ENCODE measurements at places on chromosomes 4 and X.

GRCh38 chrX:123357941-123358340 is 173.9 kb downstream of the GRIA3 start:
- no peak for DNase-seq

- no peak for DNase-seq
Measured at GRCh38 chr4:176038789-176039188, 26.9 kb upstream of the WDR17 start.

- DNase-seq = no peak
Measured at GRCh38 chr4:110154582-110154981, 43.8 kb downstream of the ELOVL6 start.

GRCh38 chr4:178081896-178082295 is 639.7 kb upstream of the AGA start:
- DNase-seq = no peak

DNA sequence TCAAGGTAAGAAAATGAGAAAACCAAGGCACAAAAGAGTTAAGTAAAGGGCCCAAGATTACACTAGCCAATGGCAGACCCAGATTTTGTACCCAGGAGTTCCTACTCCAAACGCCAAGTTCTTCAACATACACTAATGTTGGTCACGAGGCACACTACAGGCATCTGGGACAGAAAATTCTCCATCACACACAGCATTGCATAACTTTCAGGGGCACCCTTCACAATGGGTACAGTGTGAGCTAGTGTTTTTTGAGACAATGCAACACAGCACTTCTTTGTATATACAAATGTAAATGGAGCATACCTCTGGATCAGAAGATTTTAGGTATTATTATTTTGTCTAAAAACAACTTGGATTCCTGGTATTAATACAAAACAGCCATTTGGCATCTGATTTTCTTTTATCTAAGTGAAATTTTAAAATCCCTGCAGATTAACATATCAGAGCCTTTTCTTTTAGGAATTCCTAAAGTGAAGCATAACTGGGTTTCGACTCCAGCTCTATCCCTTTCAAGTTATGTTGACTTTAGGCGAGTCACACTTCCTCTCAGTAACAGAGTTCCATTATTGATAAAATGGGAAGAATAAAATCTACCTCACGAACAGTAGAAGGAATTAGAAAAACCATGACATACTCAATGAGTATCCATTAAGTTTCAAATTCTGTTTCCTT is 41.1 kb downstream of the ADGRA3 start:
- DNase-seq = peak; percentile 45

Data from cardiac fibroblast (primary cell).